Activated CD4-positive, alpha-beta T cell treated with anti-CD3 and anti-CD28 coated beads for 36 hours (primary cell): ENCODE measurements at places on chromosomes 2 and 18.

- DNase-seq = no peak
Observed at GRCh38 chr2:173271135-173271534, 83.5 kb upstream of the CDCA7 start.

- no peak for DNase-seq
Observed at GRCh38 chr2:32633040-32633439, 5.2 kb downstream of the TTC27 start.

GRCh38 chr2:121297217-121297830 lies 12.3 kb upstream of the TFCP2L1 start:
- DNase-seq = peak; percentile 13

DNA sequence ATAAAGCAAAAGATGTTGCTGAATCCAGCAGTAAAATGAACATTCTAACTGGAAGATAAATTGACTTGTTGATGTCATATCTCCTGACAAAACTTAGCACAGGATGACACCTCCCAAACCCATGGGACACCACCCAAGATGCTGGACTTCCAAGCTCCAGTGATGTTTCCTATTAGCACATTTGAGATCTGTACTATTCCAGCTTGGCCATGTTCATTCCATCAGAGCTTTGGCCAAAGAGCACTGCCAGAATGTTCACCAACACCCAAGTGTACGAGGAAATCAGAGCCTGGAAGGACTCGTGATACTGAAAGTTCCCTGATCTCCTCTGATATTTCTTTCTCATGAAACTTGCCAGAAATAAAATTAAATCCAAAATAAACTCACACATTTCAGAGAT lies 44.7 kb downstream of the PID1 start:
- DNase-seq = no peak

GRCh38 chr2:133247631-133248030 lies 320.6 kb downstream of the NCKAP5 start:
- no peak for DNase-seq

DNA sequence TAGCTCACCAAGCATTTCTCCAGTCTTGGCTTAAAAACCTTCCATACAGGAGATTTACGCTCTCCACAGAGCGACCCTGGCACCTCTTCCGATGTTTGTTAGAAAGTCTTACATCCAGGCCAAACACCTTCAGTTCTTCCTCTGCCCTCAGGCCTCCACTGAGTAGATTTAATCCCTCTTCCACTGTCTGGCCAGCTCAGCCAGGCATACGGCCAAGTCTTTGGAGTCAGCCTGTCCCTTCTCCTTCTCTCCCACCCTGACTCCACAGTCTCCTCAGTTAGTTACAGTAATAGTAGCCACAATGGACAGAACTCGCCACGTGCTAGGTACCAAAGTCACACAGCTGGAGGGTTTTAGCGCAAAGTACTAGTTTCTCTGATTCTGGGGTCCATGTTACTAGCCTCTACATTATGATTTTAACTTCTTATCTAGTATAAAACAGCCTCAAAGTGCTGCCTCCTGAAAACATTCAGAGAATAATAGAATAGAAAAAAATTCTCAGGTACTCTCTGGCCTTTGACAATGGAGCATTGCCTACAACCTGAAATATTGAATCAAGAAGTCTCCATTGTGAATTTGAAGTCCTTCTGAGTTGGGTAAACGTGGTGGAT lies 39.5 kb downstream of the THNSL2 start:
- DNase-seq = no peak

GRCh38 chr18:73670524-73670923 lies 477.1 kb downstream of the FBXO15 start:
- no peak for DNase-seq

DNA sequence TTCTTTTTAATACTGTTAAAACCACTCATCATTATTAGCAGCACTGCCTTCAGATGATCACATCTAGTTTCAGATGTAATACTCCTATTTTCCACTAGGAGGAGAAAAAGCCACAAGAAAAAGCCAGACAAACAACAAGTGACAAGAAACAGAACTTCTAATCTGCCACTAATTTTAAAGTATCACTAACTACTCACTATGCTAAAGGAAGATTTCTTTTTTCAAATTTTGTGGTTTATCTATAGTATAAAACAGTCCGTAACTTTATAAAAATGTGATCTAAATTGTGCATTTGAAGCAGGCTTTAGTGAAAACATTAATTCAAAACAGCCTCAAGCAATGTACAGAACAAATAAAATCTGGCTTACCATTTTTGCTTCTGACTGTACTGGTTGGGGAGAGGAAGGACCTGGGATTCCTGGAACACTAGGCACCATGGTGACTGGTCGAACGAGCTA lies 56.8 kb downstream of the ATF2 start:
- DNase-seq = no peak

DNA sequence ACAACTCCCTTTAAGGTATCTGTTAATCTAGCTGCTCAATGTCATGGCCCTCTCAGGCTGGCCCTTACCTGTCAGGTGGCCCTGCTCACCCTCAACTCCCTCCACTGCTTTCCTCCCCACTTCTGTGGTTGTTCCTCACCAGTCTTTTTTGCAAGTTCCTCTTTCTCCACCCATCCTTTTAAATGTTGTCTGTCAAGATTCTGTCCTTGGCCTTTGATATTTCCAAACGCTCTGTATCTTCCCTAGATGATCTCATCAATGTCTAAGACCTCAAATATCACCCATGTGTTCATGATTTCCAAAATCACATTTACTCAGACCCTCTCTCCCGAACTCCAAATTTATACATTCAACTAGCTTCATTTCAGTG lies 3.5 kb downstream of the PTPN2 start:
- no peak for DNase-seq

- no peak for DNase-seq
Observed at GRCh38 chr2:160375037-160375436, 118.6 kb downstream of the RBMS1 start.

DNA sequence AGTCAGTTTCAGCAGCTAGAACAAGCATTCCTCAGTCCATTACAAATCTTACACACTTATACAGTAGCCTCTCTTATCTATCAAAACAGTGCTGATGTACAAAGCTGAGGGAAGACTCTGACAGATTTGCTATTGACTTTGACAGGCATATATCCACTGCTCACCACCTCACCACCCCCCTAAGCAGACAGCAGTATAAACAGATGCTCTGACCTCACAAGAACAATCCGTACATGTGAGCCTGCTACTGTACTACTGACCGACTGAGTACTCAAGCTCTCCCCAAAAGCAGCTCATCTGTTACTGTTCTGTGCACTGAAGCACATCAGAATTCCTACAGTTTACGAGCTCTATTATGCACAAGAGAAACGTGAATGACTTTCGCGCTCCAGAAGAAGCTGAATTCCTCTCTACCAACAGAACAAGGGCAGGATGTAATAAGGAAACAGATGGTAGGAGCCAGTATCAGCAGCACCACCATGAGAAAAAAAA lies 95.6 kb upstream of the PDE1A start:
- DNase-seq = no peak

DNA sequence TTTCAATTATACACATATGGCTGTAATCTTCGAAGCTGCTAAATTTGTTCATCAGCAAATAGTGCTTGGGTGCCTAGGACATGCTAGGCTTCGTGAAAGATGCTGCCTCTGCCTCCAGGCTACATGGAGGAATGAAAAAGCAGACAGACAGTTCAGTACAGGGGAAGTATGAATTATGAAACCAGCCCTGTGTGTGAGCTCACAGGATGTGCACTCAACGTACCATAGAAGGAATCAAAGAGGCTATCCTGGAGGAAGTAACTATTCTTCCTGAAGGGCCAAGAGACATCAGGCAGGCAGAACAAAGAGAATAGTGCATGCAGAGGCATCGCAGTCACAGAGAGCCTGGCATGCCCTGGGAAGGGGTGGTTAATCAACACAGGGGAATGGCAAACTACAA lies 61.4 kb downstream of the DYM start:
- DNase-seq = no peak

DNA sequence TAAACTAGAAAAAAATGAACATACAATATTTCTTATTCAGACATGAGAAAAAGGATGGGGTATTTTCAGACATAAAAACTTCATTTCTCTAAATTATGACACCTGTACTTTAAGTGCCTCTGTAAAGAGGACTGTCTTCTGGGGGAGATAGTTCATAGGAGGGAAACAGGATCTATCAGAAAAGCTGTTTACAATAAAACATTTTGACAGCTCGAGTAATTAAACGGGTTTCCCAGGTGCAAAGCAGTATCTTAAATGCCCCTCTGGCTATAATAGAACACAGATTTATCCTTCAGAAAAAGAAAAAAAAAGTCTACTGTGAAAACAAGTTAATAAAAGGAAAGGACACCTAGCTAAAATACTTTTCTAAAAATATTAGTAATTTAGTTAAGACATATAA lies 311.4 kb upstream of the UBE2E3 start:
- DNase-seq = no peak
